Activated effector memory CD4-positive, alpha-beta T cell treated with Interleukin-2 at 50 U/mL for 16 hours (primary cell): ENCODE measurements at places on chromosomes 12 and 14.

GRCh38 chr12:75981247-75982168 is 50.1 kb downstream of the PHLDA1 start:
- no peak for DNase-seq

DNA sequence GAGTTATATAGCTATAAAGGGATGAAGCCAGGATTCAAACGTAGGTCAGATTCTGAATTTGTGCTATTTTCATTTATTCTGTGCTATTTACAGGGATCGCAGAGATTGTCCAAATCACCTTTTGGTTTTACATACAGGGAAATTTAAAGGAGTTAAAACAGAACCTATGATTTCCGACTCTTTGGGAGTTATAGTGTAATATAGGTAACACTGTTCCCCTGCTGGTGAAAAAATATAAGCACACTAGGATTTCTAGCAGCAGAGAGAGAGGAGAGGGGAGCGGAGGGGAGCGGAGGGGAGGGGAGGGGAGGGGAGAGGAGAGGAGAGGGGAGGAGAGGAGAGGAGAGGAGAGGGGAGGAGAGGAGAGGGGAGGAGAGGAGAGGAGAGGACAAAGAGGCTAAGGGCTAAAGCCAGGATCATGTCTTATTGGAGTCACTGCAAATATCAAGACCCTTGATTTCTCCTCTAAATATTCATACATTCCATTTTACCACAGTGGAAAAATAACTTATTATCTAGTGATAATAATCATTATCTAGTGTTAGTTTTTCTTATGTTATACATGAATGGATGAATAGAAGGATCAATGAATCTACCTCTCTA is 46.2 kb upstream of the KCNH5 start:
- no peak for DNase-seq

GRCh38 chr14:35285168-35286002 is 6.8 kb upstream of the PSMA6 start:
- DNase-seq = no peak

DNA sequence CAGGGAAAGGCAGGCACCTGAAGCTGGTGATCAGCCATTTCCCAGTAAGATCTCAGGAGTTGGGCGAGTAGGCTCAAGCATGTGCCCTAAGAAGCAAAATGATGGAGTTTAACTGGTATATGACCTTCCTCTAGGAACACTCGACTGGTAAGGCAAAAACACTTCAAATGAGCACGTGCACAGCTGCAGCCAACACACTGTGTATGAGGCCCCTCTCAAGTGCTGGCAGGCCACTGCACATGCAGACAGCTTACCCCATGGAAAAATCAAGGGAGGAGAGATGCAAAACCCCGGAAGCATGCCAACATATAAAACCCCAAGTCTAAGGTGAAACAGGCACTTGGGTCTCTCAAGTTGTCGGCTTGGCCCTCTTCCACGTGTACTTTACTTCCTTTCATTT is 39.2 kb downstream of the TTLL5 start:
- DNase-seq = no peak

DNA sequence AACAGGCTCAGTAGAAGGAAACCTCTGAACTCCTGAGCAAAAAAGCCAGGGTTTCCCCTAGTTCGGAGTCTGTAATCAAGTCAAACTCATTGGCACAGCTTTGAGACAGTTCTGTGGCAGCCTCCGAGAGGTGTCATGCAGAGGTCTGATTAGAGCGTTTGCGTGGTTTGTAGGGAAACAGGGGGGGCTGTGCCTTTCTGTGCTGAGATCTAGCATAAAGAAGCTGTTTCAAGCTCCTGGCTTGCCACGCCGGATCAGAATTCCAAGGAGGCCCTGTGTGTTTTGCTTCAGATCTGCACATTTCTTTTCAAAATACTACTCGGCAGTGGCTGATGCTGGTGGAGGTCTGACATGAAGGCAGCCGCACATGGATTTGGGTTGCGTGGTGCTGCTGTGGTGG is 1.7 kb downstream of the CABP1 start:
- no peak for DNase-seq

- DNase-seq = no peak
Observed at GRCh38 chr12:55659486-55660385, 23.0 kb downstream of the OR10P1 start.

- no peak for DNase-seq
Observed at GRCh38 chr12:86230516-86231146, 25.6 kb downstream of the MGAT4C start.

DNA sequence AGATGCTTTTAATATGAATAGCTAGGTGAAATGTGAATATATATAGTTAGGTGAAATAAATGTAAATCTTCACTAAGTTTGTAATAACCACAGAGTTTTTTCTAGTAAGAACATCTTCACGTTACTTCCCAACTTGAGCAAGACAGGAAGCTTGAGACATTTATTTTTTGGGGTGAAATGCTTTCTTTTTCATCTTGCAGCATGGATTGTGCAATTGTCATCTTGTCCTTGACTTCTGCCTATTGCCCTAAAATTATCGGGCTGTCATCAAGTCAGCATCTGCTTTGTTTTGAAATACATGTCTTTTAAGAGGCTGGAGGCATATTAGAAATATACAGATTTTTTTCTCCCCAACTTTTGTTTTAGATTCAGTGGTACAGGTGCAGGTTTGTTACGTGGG is 433.9 kb downstream of the PCNX1 start:
- DNase-seq = no peak

GRCh38 chr14:102238131-102238530 is 66.8 kb downstream of the MOK start:
- DNase-seq = no peak

DNA sequence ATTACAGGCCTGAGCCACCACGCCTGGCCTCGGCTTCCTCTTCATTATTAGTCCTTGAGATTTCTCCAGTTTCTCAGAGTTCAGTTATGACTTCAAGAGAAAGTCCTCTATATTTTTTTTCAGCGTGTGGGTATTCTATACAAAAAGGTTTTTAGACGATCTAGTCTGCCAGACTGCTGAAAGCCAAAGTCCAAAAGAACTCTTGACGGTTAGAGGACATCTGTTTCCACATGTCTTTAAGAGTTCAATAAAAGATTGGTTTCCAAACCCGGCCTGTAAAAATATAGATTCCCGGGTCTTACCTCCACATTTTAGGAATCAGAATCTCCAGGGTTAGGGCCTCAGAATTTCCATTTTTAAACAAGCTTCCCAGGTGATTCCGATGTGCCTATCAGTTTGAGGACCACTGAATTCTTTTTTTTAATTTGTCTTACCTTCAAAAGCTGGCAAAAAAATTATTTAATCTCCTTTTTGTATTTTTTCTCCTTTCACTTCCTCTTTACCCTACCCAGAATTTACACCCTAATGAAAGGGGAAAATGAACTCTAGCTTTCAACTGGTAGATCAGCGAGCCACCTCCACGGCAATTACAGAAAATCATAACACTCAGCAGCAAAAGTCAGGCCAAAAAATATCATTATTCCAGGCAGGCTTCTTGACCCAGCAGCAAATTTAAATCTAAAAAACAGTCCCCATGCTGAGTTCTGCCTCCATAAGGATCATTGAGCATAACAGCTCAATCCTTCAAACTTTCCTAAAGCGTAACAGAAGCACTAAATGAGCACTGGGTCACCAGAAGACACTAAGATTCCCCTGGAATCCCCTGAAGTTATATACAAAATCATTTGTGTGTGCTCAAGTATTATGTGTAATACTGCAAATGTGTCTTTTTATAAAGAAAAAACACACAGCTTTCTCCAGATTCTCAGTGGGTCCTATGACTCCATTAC is 8.7 kb downstream of the NT5DC3 start:
- no peak for DNase-seq

DNA sequence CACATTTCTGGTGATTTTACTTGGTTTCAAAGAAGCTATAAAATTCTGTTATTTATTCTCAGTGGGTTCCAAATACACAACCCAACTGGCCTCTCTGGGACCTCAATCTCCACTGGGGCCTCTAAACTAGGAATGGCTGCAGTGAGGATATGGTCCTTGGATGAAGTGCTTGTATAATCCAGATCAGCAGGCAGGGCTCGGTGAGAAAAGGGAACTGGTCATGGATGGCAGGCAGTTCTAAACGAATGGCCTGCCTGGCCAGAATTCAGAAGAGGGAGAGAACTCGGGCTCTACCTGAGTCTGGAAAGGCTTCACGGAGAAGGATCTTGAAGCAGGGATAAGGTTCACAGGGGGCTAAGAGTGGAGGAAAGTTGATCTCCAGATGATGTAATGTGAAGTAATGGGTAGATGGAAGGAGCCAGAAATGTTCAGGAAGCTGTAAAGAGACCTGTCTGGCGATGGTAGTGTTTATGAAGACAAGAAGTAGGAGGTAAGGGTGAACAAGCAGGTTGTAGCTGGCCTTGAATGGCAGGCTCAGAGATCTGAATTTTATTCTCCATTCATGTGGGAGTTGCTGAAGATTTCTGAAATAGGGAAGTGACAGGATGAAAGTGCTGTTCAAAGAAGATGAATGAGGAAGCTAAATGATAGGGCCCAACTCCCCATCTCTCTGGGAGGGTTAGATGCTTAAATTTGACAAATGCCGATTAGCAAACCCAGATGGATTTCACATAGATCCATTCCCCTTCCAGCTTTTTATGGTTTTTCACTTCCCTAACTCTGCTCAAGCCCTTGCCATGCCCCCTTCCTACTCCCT is 31.5 kb upstream of the ANO6 start:
- no peak for DNase-seq

DNA sequence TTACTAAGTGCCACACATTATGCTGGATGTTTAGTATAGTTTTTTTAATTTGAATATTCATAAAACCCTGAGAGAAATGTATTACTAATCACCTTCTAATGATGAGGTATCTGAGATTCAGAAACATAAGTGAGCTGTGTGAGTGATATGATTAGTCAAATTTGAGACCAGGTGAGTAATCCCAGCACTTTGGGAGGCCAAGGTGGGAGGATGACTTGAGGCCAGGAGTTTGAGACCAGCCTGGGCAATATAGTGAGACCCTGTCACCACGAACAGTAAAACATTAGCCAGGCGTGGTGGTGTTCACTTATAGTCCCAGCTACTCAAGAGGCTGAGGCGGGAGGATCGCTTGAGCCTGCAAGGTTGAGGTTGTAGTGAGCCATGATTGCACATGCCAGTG is 438.4 kb downstream of the RAD51B start:
- no peak for DNase-seq

DNA sequence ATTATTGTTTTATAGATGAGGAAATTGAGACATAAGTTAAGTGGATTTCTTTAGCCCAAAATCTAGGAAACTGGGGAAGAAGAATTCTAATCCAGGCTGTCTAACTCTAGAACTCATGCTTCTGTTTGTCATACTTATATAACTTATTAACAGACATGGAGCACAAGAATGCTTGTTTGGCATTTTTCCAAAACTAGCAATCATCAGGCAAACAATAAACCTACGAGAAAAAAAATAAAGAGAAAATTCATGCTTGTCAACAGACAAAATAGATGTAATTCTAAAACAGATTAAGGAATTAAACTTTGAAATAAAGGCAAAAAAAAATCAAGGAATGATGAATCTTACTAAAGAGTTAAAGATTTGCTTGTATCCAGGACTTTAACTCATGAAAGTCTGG is 103.1 kb downstream of the METTL25 start:
- DNase-seq = no peak

- no peak for DNase-seq
Observed at GRCh38 chr12:10119066-10119465, 10.9 kb downstream of the CLEC7A start.

DNA sequence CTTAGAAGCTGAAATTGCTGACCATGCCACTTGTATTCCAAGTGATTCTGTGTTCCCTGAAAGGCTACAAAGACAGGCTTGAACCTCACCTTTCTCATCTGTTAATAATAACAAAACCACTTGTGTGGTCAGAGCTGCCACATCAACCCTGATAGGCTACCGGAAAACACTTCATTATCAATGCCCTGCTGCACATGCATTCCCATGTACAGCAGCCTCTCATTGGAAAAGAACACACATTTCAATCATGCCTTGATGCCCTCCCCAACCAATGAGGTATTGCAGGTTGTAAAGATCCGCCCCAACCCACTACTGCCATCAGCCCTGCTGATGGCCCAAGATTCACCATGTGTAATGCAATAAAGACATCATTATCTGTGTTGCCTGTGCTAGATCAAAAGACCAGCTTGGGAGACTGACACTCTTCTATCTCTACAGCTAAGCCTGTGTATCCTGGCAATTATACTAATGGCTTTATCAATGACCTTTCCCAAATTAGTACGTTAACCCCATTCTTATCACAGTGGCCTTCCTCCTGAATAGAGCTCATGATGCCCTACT is 2.8 kb downstream of the GPR19 start:
- DNase-seq = no peak

GRCh38 chr14:75147423-75148071 is 20.7 kb upstream of the NEK9 start:
- DNase-seq = no peak

GRCh38 chr12:46318037-46318436 is 49.2 kb upstream of the SLC38A1 start:
- DNase-seq = no peak

- no peak for DNase-seq
Observed at GRCh38 chr14:36556811-36557433, 25.5 kb downstream of the NKX2-8 start.

DNA sequence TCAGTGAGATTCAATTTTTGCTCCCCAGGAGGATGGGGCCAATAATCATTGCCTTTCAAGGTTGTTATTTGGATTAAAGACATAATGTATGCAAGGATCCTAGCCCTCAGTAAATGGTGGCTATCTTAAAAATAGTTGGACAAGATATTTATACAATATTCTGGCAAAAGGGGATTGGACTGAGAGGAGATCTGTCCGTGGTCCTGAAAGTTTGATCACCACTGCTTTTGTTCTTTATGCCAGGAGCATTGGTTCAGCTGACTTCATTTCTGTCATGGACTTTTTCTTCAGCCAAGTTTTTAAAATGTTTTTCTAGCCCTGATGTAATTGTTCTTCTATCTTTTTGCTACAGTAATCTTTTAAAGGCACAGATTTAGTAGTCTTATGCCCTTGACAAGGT is 70.2 kb upstream of the TCL1A start:
- no peak for DNase-seq

DNA sequence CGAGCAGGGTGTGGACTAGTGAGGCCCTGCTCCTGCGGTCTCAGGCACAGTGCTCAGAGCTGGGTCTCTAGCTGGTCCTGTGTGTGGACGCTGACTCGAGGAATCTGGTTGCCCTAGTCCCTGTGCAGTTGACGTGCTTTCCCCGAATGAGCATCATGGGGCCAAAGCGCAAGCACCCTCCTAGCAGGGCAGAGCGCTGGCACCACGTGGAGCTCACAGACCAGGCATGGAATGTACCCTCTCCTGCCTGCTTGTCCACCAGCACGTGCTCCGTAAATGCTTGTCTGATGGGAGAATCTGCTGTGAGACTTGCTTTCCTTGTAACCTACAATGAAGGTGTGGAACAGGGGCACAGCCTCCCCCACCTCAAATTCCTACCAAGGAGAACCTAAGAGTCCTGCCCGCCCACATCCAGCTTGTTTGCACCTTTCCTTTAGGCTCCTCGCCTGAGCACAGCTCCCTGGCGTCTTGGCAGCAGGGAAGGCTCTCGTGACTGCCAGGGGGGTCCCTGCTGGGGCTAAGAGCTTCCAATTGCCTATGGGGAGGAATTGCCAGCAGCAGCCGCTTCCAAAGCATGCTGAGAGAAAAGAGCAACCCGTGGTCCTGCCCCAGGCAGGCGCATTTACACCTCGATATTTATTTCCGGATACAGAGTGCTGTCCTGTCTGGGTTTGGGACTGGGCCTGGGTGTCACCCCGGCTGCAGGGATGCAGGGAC is 125.0 kb downstream of the PIWIL1 start:
- DNase-seq = no peak
